Right ventricle myocardium inferior (tissue), 1 donor: ENCODE measurements at places on chromosomes 7 and 10. TPM values are rescaled to one million over a fixed set of nuclear protein-coding genes. Genes with fewer than 3 reads are reported as not detected.

RASSF4 gene
- 91.5 TPM for total RNA-seq

DNA sequence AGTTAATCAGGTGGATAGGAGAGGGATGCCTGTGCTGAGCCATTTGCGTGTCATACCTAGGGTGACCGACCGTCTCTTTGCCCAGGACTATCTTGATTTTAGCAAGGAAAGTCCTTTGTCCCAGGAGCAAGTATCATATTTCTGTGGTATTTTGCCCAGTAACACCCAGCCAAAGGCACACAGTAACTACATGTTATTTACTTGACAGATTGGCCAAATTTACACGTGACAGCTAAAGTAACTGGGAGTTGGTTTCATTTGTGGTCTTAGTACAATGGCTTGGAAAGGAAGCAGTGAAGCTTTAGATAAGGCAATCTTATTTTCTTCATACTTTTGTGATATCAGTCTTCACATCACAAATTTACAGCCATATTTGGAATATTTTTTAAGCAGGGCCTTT lies 142.1 kb downstream of the JCAD start:
- no peak for DNase-seq

TM9SF3 gene
- total RNA-seq = 65.9 TPM

- no peak for DNase-seq
These were observed 2.6 kb downstream of the TLX1 start for GRCh38 chr10:101133489-101134298.

DNA sequence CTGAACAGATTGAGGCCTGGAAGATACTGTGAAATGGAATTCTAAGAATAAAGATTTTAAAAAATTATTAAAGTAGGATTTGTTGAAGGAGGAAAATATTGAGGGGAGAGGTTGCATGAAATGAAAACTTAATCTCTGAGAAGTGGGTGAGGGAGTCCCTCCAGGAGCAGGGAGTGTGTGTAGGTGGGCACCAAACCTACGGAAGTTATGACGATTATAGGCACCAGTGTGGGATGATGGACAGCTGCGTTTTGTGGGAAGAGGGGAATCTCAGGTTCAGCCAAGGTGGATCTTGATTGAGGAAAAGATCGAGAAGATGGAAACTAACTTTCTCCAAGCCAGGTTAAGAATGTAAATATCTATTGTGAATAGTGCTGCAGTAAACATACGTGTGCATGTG lies 246.4 kb downstream of the CCDC3 start:
- no peak for DNase-seq

- peak; percentile 54 for DNase-seq
These were observed 2.0 kb downstream of the CALY start for GRCh38 chr10:133334503-133335245.

DNA sequence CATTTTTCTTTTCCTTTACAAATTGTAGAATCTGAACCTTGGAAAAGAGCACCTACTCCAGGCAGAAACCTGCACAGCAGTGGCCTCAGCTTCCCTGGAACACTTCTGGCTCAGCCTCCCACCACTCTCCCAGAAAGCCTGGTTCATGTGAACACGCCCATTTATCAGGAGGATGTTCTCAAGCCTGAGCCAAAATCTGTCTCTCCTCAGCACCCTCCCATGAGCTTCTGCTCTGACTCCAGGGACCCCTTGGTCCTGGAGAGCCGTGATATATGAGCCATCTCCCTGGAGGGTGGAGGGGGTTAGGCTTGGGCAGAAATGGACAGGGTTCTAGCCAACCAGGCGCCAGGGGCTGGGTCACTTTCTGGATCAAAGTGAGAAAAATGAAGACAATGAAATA lies 10.1 kb downstream of the GDF2 start:
- no peak for DNase-seq
